BJ (cell line): ENCODE measurements at places on chromosomes 11 and 22.

DNA sequence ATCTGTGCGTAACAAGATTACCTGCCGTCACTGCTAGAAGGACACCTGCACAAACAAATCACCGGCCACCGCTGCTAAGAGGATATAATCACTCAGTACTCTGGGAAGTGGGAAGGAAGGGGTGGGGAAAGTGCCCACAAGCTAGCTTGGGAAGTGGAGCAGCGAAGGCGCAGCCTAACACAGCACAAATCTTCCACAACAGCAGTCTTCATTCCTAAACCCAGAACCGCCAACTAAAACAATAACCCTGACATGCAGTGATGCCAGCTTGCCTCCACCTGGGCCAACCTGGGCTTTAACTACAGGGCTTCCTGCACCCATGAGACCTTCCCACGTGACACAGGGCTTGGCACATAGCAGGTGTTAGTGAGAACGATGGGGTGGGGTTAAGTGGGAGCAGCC, 5.1 kb downstream of the DGCR2 start:
- no peak for DNase-seq

DNA sequence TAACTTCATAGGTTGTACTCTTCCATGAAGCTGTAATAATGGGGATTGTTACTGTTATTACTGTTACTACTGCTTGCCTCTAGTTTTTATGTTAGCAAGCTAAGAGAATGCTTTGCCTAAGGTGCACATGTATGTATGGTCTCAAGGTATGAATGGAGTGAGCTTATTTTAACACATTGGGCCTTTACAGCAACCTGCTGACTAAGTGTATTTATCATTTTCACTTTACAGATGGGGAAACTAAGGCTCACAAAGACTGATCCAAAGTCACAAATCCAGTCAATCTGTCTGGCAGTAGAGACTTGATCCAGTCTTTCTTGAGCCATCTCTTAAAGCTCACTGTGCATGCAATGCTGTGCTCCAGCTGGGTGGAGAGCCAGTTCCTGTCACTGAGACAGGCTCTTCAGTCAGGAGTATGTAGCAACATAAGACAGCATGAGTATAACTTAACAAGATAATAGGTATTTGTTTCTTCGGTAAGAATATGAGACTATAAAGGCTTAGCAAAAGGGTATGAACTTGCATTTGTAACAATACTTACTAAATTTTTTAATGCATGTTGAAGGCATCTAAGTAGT, 66.5 kb downstream of the PPP2R1B start:
- no peak for DNase-seq

GRCh38 chr11:69683764-69684333, 8.7 kb upstream of the LTO1 start:
- DNase-seq, result no peak

- no peak for DNase-seq
These were observed 118.7 kb upstream of the E2F8 start for GRCh38 chr11:19359221-19360000.

GRCh38 chr22:45897736-45898135, 79.2 kb downstream of the WNT7B start:
- DNase-seq, result no peak

GRCh38 chr22:39678862-39679490, 108.4 kb downstream of the CACNA1I start:
- no peak for DNase-seq

GRCh38 chr11:114705280-114706024, 27.1 kb downstream of the NXPE2 start:
- DNase-seq, result no peak

DNA sequence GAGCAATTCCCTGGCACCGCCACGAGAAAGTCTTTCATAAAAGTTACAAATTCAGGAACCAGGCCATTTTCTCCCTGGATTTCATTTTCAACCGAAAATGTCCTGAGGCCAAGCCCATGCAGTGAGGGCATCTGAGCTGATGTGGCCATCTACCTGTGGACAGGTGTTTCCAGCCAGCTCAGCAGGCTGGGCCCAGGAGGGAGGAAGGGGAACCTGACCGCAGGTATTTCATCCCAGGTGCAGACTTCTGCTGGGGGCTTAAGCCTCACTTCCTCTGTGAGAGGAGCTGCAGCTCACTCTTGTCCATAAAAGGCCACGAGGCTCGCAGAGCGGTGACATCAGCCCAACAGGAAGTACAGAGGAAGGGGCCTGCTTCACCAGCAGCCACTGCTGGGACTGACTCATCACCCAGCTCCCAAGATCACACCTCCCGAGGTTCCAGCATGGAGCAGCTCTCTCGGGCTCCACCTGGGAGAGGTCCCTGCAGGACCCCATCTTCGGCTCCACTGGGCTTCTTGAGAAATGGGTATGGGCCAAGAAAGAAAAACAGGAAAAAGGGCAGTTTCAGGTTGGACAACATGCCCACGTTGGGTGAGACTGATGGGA, 56.4 kb downstream of the MYH9 start:
- peak; percentile 68 for DNase-seq

DNA sequence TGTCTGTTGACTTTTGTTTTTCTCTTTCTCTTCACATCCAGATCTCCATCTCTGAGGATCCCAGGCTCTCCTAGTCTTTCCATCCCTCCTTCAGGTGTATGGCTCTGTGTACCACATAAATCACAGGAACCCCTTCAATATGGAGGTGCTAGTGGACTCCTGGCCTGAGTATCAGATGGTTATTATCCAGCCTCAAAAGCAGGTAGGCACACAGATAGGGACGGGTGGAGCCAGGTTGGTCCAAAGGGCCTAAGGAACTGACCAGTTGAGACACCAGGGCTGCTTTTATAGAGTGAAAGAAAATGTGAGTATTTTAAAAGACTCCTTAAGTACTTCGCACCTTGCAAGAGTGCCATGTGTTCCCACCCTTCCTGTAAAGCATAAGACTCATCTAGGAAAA, 39.9 kb downstream of the GLYATL1 start:
- no peak for DNase-seq

DNA sequence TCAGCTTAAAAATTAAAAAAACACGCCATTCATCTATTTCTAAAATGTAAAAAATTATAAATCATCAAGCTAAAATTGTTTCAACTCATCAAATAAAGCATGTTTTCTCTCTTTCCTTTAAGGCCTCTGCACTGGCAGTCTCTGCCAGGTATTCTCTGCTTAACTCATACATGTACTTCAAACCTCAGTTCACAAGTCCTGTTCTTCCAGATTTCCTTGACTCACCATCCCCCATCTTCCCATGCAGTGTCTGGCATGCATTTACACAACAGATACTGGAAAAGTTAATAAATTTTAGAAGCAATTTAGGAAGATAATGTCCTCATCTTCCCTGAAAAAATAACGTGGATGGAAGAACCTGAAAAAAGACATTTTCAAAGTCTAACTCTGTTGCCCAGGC, 32.5 kb downstream of the CSTF3 start:
- no peak for DNase-seq

- DNase-seq, result no peak
These were observed 1.2 kb upstream of the AHNAK start for GRCh38 chr11:62547691-62548281.

GRCh38 chr22:36152088-36152487, 8.5 kb downstream of the APOL3 start:
- DNase-seq, result no peak

DNA sequence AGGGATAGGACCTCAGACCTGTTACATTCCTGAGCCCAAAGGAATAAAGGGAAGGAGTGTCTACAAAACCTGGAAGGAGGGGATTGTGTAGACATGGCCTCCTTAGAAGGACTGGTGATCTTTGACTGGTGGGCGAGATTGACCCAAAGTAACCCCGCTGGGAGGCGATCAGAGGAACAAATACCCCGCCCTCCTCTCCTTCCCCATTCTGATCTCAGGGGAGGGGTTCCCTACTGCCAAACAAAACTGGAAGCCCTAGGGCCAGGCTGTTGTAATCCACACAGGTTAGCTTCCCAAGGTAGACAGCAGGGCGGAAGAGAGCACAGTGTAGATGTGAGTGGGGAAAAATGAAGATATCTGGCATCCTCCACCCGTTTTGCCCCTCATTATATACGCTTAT, 24.7 kb downstream of the NCF4 start:
- no peak for DNase-seq

DNA sequence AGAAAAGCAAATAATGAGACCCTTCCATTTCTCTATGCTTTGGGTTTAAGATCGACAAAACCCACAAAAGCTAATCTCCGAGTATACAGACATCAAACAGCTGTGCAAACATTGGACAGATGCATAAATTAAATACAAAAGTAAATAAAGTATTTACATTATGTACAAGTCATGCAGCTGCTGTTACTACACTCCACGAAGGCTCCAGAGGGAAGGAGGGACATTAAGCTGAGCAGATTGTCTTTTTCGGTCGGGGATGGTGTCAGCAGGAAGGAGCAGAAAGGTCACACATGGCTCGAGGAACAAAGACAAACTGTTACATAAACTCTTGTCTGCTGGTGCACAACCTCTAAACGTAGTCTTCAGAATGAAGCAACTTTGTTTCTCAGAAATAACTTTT, 88.8 kb upstream of the BARX2 start:
- no peak for DNase-seq
